ENCODE measurements at places on chromosomes 5 and 9.

GRCh38 chr5:124353016-124353415 lies 393.4 kb downstream of the ZNF608 start:
- no peak for DNase-seq

GRCh38 chr5:83724935-83725334 lies 4.3 kb upstream of the HAPLN1 start:
- no peak for DNase-seq

DNA sequence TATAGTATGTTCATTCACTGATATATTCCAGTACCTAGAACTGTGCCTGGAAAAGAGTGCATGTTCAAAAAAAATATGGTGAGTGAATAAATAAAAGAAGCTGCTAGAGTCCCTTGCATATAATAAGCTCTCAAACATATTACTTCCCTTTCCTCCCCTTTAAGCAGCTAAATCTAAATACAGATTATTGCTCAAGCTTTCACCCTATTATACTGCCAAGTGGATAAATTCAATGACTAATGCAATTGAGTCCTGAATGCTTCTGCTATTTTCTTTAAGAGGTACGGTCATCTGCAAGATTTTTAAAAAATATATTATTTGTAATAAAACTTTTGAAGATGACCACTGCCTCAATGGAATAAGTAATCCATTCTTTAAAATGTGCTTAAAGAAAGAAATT lies 248.4 kb downstream of the PLK2 start:
- DNase-seq, result no peak

DNA sequence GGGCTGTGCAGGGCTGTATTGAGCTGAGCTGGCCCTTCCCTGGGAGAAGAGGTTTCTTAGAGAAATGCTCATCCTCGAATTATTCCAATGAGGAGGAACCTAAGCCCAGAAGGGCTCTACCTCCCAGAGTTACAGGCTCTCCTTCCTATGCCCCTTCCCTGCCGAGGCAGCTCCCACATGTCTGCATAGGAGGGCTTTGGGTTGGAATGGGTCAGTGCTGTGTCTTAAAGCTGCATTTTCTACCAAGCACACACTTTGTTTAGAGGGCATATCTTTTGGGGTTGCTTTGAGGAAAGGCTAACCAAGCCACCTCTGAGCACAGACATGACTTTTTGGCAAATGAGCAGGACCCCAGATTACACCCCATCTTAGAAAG lies 9.1 kb downstream of the NEK6 start:
- no peak for DNase-seq

DNA sequence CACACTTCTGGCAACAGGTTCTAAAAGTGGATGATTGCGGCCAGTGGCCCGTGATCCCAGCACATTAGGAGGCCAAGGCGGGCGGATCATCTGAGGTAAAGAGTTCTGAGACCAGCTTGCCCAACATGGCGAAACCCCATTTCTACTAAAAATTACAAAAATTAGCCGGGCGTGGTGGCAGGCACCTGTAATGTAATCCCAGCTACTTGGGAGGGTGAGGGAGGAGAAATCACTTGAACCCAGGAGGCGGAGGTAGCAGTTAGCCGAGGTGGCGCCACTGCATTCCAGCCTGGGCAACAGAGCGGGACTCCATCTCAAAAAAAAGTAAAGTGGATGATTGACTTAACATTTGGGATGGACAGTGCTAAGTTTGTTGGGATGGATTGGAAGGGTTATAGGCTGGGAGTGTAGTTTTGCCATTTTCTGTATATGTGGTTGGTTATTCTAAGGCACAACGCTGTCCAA lies 3.4 kb downstream of the MATR3 start:
- no peak for DNase-seq

DNA sequence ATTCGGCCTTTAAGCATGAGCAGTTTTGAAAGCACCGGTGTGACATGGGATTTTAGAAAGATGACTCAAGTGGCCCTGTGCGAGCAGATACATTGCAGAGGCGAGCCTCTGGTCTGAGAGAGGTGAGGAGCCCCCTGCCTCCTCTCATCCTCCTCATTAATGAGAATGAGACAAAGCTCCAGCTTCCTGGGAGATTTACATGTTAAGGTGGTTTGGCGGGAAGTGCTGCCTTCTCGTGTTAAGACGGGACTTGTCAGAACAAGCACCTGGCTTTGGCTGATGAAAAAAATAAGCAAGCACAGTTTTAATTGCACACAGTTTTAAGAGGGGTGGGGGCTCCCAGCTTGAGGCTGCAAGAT lies 68.1 kb downstream of the ACTL7B start:
- no peak for DNase-seq
